Hepatocyte (in vitro differentiated cells): ENCODE measurements at places on chromosomes 1 and 21.
A peak's percentile ranks its signal among the peaks of the same experiment; 100 is the strongest.

GRCh38 chr21:40255518-40256444, 388.5 kb downstream of the PCP4 start:
- DNase-seq: no peak

DNA sequence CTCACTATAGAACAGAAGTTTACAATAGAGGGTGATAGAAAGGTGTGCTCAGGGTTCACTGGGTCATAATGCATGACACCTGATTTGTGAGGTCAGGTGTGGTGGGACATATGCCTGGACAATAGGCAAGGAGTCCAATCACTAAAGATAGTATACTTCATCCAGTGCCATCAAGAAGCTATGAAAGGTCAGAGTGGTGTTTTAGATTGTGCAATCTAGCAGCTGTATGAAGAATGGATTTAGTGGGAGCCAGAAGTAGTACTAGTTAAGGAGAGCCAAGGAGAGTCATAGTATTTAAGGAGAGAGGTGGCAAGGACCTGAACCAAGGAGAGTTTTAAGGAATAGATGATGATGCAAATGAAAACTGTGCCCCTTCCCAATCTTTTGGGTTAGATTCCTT, 80.6 kb upstream of the C1orf105 start:
- DNase-seq: no peak

DNA sequence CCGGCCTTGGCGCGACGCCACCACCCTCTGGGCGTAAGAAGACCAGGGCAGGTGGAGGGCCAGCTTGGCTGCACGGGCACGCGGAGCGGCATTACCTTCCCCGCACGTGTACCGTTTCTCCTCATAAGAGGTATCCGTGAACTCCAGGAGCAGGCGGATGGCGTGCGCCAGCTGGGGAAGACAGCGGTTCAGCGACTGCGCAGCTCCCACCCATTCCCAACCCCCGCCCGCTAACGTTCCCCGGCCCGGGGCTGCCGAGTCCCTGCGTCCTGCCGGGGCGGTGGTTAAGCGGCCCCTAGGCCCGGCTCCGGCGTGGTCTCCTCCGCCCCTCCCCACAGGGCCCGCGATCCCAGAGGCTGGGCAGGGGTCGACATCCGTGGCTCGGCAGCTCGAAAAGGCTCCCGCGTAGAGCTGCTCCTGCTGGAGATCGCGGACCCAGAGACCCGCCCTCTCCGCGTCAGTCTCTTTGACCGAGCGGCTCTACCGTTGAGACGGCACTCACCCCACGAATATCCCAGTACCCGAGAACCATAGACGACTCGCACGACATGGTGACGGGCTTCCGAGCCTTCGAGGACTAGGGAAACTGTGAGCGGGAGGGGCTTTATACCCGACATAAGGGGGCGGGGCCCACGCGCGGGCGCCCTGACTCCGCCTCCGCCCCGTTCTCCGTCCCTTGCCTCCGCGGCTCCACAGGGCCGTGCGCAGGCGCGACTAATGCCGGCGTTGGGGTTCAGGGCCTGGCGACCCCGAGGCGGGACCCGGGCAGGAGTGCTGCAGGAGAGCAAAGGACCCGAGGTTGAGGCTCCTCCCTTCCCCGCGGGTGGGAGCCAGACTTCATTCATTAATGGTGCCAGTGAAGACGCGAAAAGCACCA, 862 bp downstream of the GSTM3 start:
- DNase-seq: peak; percentile 92

DNA sequence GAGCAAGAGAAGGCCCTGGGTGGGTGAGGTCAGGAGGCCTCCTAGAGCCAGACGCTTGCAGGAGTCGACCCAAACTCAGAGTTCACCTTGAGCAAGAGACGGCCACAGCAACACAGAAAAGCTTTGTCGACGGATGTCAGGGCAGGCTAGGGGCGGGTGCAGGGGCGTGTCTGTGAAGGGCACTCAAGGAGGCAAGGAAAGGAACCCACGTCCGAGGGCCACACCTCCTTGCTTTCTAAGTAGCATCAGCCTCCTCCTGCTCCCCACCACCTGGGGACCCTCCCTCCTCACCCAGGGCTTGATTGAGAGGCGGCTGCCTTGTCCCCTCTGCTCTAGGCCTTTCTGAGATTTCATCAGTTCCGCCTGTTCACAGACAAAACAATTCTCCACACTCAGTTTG, 92.1 kb downstream of the OMA1 start:
- no peak for DNase-seq

GRCh38 chr1:196660272-196660671, 8.4 kb downstream of the CFH start:
- no peak for DNase-seq

DNA sequence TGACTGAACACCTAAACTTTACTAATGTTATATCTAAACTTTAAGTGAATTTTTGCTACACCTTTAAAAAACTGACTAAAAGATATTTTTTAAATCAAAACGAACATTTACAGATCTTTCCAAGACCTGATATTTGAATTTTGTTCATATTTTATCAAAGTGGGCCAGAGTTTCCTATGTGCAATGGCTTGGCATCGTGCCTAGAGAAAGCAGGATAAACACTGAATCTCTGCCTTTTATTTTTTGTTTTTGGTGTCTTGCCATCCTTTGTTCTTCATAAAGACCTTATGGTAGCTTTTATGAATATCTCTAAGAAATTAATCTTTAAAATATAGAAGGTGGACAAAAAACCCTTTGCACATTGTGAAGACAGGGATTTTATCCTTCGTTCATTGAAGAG, 25.8 kb upstream of the VPS26C start:
- DNase-seq: no peak
